ENCODE measurements at places on chromosomes 16 and 17. TPM values are rescaled to one million over a fixed set of nuclear protein-coding genes. Genes with fewer than 3 reads are reported as not detected.

DNA sequence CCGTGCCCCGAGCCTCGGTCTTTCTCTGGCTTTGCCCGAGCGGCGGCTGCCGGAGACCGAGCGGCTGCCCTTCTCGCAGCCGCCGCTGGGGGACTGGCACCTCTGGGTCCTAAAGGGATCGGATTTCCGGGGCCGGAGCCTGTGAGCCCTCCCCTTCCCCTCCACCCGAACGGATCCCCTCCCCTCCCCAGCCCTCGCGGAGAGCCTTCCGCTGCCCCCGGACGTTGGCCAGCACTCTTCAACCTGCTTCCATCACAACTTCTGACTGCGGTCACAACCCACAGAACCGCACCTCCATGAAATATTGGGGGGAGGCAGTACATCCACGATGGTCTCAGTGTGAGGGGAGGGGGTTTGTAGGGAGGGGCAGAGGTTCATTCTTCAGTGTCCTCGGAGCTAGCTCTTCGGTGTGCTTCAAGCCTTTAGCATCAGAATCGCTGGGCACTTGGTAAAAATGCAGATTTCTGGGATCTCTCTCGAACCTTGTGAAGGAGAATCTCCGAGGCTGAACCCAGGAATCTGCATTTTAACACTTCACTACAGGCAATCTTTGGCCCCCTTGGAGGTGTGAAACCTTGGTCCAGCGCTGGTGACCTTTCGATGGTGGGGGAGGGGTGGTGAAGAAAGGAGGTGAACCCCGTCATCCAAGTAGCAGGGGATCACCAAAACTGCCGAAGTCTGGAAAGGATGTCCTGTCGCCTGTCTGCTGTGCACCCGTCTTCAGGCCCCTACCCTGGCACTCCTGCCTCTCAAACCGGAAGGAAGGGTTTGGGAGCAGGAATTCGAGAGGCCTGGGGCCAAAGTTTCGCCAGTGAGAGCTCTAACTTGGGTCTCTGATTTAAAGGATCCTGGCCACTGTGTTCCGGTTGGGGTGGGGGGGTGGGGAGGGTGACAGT, 812 bp upstream of the PPP1R9B start:
- DNase-seq: peak; percentile 99

GRCh38 chr17:39094607-39095308, 56.7 kb downstream of the PLXDC1 start:
- no peak for DNase-seq

DNA sequence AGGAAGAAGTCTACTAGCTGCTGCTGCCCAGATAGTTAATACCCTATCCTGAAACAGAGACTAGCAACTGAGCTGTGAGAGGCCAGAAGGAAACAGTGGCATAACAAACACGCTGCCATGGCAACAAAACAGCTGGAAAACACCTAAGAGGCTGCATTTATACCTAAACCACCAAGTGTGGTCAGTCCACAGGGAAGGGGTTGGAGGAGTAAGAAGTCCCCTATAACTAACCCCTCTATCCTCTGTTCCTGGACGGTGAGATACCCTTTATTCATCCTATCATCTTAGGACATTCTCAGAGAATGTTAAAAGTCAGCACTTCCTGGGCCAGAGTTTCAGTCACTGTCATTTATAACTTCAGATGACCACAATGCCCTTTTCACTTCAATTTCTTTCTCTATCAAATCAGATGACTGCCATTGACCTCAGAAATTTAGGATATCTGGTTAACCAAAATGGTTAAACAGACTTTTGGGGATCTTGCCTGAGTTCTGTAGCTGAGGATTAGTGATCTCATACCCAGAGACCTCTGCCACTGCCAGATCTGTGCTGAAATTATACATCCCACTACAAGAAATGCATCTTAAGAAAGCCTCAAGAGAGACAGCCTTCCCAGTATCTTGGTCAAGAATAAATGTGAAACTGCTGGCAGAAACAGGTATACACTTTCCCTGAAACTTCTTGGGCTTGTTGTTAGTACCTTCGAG, 36.2 kb downstream of the STH start:
- no peak for DNase-seq

GRCh38 chr16:21302454-21302853, 24.4 kb upstream of the CRYM start:
- no peak for DNase-seq

GRCh38 chr16:11128211-11129141, 127.5 kb downstream of the SOCS1 start:
- peak; percentile 36 for DNase-seq

DNA sequence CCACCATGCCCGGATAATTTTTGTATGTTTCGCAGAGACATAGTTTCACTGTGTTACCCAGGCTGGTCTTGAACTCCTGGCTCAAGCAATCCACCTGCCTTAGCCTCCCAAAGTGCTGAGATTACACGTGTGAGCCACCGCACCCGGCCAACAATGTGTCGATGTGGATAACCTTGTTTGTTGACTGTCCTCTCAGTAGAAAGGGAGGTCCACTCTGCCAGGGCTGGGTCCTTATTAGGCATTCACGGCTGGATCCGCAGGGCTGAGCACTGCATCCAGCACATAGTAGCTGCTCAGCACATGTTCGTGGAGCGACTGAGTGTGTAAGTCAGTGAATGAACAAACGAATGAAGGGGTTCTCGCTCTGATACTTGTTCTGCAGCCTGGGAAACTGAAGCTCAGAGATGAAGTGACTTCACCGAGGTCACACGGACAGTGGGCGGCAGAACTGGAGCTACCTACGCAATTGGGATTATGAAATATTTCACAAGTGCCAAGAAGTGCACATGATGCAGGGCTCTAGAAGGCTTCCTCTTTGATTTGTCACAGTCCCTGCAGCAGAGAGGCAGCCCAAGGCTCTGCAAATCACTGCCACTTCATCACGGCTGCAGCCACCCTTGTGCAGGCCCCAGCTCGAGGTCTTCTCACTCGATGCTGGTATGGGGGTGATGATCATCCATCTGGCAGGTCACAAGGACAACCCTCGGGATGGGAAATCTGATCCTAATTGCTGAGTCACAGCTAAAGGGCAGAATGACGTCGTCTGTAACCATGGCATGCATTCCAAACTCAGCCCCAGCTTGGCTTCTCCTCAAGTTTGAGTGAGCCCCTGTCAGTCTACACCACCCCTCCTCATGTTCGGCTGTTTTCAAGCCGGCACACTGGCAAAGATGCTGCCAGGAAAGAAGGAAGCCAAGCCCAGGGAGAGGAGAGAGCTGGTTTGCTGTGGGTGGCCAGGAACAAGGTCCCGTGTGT, 28.0 kb upstream of the SNN start:
- DNase-seq: no peak

DNA sequence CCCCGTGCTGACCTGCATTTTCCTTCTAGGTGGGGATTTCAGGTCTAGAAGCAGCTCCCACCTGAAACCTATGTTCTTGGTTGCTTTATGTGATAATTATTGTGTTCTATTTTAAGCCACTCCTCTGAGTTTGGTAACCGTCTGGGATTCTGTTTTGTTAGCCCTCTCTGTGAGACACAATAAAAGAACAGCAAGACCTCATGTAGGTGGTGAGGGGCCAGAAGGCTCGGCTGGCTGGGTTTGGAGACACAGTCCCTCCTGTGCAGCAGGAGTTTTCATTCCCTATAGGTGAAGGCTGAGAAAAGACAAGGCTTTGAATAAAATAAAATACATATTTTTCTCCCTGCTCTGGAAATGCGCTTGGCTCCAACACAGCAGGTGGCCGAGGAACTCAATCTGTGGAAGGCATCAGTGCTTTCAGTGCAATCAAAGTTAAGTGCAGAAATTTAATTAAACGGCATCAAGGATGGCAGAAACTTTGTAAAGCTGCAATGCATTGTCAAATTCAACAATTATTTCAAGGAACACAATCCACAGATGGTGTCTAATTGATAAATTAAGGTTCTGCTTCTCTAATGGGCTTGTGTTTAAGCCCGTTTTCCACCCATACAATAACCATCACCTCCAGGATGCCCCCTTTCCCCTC, 107.8 kb downstream of the MSI2 start:
- peak; percentile 64 for DNase-seq

DNA sequence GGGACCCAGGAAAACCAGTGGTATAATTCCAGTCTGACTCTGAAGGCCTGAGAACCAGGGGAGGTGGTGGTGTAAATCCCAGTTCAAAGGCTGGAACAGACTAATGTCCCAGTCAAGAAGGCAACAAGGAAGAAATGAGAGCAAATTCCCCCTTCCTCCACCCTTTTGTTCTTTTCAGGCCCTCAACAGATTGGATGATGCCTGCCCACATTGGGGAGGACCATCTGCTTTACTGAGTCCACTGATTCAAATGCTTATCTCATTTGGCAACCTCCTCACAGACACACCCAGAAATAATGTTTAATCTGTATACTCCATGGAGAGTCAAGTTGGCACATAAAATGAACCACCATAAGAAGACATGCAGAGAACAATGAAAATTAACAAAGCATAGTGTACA, 61.9 kb upstream of the CRYM start:
- no peak for DNase-seq

DNA sequence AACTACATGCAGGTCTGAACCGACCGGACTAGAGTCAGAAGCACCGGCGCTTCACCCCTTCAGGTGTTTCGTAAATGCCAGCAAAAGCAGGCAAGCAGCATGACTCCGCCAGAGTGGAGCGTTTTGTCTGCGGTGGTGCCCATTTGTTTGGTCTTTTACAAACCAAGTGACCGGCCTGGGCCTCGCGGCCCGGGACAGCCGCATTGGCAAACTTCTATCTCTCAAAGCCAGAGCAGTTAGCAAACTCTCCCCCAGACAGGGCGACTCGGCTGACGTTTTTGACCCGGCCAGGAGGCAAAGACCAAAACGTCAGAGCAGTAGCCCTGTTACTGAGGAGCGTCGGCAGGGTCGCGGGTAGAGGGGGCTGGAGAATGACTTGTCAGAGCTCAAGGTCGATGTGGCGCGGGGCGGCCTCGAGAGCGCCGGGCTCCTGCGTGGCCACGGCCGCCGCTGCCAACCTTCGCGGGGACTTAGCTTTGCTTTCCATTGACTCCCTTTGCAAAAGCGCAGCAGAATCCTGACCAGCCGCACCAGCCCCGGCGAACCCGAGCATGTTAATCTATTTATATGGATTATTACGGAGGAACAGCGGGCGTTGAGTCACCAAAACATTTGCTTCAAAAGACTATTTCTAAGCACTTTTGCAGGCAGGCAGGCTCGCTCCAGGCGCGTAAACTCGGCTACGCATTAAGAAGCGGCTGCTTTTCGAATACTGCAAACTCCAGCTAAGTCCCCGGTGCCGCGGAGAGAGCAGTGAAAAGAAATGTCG, 763 bp upstream of the SOX9 start:
- peak; percentile 79 for DNase-seq

DNA sequence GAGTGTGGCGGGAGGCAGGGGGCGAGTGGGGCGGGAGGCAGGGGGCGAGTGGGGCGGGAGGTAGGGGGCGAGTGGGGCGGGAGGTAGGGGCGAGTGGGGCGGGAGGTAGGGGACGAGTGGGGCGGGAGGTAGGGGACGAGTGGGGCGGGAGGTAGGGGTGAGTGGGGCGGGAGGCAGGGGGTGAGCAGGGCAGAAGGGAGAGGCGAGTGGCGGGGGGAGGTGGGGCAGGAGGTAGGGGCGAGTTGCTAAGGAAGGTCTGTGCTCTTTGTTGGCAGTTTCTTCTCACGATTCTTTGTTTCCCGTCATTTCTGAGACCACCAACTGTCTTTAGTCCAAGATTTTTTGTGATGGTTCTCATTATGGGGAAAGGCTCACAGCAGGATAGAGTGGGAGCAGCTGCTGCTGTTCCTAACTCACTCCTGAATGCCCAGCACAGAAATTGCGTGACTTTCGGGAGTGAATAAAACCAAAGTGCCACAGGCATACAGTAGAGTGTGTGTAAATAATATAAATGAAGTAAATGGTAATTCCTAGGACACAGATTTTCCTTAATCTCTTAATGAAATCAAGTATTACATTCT, 44.7 kb downstream of the COG7 start:
- DNase-seq: no peak

DNA sequence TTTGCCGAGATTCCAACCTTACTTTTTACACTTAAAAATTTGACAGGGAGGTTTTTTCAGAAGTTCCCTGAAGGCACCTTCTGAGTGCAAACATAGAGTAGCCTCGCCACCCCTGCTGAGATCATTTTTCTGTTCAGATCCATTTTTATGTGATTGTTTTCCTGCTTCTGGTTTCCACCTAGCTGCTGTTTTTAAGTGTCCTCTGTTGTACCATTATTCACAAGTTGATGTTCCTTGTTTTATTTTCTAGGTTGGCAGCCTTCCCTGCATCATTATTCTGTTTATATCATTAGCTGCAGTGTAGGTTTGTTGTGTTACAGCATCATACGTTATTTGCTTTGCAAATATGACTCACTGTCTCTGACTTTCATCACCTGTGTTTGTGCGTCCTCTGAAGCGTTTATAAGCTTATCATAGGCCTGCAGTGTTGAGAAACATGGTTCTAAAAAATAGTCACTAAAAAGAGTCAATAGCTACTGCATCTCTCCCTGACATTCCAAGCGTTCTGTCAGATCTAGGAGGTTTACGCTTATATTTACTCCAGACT, 116.9 kb upstream of the CLEC3A start:
- DNase-seq: no peak

GRCh38 chr17:57442914-57443571, 186.7 kb downstream of the MSI2 start:
- no peak for DNase-seq

- DNase-seq: no peak
These were observed 25.3 kb downstream of the BFAR start for GRCh38 chr16:14658063-14658462.

GRCh38 chr16:67872131-67872630, 671 bp upstream of the EDC4 start:
- DNase-seq: no peak

DNA sequence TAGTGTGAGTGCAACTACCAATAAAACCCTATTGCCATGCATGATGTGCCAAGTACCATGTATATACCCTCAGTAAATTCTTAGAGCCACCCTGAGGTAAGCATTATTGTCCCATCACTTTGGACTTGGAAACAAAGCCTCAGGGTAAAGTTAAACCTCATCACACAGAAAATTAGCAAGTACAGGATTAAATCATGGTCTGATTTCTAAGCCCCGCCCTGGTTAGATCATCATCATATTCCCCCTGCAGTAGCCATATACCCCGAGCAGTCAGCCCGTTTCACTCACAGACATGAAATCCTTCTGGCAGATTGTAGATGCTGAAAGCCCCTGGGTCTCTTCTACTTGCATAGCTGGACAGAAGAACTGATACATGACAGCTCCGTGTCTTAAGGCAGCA, 4.8 kb downstream of the ZP2 start:
- no peak for DNase-seq

DNA sequence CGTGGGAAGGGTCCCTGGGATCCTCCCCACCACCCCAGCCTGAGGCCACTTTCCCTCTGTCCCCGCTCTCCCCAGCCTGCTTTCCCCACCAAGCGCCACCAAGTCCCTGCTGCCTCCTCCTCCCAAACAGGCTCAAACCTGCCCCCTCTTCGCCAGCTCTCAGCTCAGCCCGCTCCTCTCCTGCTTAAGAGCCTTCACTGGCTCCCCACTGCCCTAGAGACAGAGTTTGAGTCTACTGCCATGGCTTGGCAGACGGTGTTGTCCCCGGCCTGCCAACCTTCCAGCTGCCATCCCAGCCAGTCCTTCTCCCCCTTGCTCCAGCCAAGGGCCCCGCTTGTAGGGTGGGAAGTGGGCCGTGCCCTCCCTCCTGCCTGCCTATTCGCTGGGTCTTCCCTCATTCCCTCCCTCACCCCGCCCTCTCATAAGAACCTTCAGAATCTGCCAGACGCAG, 11.1 kb downstream of the IL4R start:
- DNase-seq: no peak

The NTN1 gene
- polyA plus RNA-seq: 0.05 TPM

The COA3 gene
- polyA plus RNA-seq: 103 TPM

The HEATR9 gene
- polyA plus RNA-seq: not detected

The CACNB1 gene
- polyA plus RNA-seq: 7.4 TPM

The ZNF205 gene
- 9.7 TPM for polyA plus RNA-seq

The CD300H gene
- polyA plus RNA-seq: not detected

The STX1B gene
- polyA plus RNA-seq: 21.2 TPM

The CPHXL2 gene
- polyA plus RNA-seq: not detected

The KRT222 gene
- not detected for polyA plus RNA-seq
